Mammary epithelial cell (primary cell): ENCODE measurements at places on chromosomes 16 and 17. TPM values are rescaled to one million over a fixed set of nuclear protein-coding genes. Genes with fewer than 3 reads are reported as not detected.
A peak's percentile ranks its signal among the peaks of the same experiment; 100 is the strongest.

The KRT33A gene
- total RNA-seq: not detected

The EFNB3 gene
- 5.4 and 9.2 TPM in 2 replicates for total RNA-seq

GRCh38 chr16:59591480-59591879 is 857.4 kb upstream of the GOT2 start:
- DNase-seq: no peak

GRCh38 chr16:53561101-53561888 is 58.3 kb upstream of the AKTIP start:
- DNase-seq: no peak

The TBC1D3 gene
- 1.5 TPM in 1 of 2 replicates, not detected in the other for total RNA-seq

- peak; percentile 91 for DNase-seq
Measured at GRCh38 chr17:81512562-81513371, at the start of gene ACTG1. TSS of gene ACTG1 (minus strand) at chr17:81512799. CDS start at chr17:81512354, 445 bp downstream.

DNA sequence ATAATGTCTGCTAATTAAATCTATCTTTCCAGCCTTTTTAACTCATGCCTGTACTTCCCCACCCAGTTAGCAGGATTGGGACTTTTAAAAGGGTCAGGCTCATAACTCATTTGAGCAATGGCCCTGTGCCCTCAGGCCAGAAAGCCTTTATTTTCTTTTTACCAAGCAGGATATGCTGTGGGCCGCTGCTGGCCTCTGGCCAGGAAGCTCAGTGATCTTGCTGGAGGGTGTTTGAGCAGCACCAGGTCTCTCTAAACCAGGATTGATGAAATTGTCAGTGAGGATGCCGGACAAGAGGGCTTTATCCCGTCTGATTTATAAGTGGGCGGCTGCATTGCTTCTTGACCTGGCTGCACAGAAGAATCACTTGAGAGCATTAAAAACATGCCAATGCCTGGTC is 187.8 kb downstream of the RAB11FIP4 start:
- DNase-seq: peak; percentile 76

The RNU2-1 gene
- total RNA-seq: not detected

The NEK8 gene
- 7.0 TPM for total RNA-seq

The TSPOAP1 gene
- total RNA-seq: 0.05 and 0.67 TPM in 2 replicates

DNA sequence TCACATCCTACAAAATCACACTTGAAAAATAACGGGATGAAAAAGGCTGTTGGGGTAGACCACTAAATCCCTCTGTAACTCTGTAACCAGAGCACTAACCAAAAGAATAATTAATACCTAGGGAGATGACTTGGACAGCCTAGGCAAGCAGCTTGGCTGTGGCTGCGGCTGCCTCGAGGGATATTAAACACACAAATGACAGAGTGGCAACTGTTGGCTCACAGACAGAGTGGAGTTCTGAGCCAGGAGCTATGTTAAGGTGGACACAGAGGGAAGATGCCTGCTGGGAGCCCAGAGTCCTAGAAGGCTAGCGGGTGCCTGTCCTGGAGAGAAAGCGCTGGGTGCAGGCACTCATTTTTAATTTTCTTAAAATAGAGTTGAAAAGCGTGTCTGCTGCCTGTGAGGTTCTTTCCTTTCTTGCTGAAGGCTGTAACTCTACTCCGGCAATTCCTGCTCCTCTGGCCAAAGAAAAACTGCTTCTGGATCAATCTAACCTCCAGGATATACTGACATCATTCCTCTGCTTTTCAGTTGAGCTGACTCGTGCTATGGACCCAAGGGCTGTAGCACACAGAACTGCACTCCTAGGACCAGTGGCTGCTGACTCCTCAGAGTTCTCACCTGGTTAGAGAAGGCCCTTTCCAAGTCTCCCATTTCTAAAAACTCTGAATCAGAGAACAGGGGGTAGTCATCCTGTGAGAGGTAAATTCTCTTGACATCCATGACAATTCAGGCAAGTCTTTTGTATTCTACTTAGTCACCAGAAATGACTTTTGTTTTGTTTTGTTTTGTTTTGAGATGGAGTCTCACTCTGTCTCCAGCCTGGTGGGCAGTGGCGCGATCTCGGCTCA is 147.9 kb downstream of the STX8 start:
- peak; percentile 20 for DNase-seq

DNA sequence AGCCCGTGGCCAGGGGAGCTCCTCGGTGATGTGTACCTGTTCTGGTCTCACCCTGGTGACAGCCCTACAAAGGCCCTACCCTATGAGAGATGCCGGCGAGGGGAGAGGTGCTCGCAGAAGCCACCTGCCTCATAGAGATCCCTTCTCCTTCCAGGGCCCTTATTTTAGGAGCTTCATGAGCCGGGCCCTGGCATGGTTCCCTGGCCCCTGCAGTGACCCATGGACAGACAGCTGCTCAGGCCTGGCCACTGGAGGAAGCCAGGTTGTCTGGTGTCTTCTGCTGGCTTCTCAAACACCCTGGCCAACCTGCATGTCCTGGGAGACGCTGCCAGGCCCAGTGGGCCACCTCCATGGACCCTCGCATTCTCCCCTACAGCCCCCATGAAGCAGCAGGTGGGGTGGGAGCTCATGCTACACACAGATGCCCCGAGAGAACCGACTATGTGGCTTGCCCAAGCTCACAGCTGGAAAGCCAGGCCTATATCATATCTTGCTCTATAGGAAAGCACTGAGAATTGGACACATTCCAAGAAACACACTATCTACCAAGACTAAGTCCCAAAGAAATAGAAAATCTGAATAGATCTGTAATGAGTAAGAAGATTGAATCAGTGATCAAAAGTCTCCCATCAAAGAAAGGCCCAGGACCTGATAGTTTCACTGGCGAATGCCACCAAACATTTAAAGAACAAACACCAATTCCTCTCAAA is 7.2 kb upstream of the AATK start:
- no peak for DNase-seq

DNA sequence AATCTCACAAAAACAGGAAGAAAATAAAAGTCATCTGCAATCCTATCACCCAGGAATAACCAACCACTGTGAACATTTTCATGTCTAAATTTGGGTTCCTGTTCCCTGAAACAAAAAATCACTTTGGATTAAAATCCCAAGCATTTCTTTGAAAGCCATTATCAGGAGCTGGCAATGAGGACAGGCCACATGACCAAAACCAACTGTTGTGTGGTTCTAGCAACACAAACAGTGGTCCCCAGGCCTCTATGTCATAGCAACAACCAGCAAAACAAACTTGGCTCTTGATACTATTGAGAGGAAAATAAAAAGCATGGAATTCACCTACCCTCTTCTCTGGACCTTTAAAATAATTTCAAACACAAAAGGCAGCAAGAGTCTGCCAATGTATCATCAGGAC is 252.5 kb downstream of the SLC39A11 start:
- DNase-seq: no peak

- no peak for DNase-seq
Measured at GRCh38 chr17:1480747-1481465, 11.6 kb downstream of the MYO1C start.

DNA sequence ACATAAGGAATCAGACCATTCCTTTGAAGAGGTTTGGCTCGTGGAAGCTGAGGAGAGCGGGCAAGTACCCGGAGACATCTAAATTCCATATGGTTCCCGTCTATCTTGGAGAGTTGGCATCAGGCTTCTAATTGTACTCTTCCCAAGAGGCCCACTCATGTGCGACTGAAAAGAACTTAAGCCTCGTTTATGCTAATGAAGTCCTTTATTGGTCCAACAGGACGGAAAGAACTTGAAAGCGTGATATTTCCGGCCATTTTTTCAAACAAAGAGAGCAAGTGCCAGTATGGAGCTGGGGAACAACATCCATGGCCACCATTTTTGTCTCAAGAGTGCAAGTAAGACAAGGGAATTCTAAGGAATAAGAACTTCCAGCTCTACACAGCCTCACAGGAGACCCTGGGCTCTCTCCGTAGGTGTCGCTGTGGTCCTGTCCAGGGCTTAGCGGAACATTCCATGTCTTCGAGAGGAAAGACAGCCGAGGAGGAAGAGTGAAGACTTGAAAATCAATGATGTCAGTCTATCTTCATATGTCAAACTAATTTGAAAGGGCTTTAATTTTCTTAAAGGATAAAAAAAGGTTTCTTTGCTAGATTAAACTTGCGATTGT is 566.0 kb upstream of the PSMD7 start:
- no peak for DNase-seq

DNA sequence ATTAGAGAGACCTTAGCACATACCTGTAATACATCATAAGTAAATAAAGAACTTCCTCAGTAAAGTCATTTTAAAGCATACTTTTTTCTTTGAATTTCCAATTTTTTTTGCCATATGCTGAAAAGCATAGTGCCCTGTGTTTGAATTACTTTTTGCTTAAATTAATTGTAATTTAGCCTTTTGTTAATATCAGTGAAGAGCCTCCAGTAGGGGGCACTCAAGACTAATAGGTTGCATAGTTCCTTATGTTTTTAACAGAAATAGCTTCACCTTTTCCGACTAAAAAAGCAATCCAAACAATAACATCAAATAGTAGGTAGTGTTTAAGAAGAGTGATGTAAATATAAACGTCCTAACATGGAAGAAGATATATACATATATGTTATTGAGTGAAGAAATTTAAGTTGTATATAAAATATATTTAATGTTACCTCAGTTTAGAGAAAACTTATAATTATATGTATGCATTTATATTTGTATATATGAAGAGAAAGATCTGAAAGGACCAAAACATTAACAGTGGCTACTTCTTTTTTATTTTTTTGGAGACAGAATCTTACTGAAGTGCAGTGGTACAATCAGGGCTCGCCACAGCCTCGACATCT is 18.6 kb downstream of the RAD51C start:
- DNase-seq: peak; percentile 19

- no peak for DNase-seq
Measured at GRCh38 chr17:68185820-68186219, 62.0 kb upstream of the AMZ2 start.

The SLC6A2 gene
- 0.13 and 0.16 TPM in 2 replicates for total RNA-seq

GRCh38 chr16:83721676-83722075 is 86.1 kb upstream of the HSBP1 start:
- DNase-seq: no peak

- DNase-seq: no peak
Measured at GRCh38 chr17:19308398-19308797, 54.1 kb downstream of the B9D1 start.

- no peak for DNase-seq
Measured at GRCh38 chr17:75502072-75502720, 13.1 kb downstream of the CASKIN2 start.

- no peak for DNase-seq
Measured at GRCh38 chr16:12096828-12097522, 120.4 kb downstream of the SNX29 start.

The RHBDF2 gene
- total RNA-seq: 22.0 TPM

DNA sequence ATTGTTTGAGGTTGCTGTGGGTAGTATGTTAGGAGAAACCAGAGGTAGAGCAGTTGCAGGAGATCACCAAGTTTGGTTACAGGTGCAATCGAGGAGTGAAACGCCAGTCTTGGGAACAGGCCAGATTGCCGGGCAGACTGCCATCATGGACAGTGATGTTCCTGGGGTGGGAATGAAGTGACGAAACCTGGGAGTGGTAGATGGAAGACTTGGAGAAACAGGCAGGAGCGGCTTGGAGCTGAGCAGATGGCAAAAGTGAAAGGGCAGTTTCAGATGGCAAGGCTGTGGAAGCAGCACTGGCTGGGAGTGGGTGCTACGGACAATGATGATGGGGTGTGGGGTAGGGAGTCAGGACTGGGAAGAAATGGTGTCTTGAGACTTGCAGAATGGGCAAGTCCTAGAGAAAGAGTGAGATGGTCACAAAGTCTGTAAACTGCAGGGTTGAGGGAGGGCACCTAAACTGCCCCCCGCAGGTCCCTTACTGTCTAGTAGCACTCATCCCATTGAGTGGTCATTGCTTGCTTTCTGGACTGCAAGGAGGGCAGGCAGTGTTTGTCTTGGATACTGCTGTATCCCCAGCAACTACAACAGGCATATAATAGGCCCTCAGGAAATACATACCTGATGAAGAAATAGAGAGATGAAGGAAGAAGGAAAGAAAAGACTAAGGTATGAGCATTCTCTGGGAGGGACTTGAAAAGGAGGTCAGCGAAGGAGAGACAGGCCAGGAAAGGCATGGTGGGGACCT is 29.5 kb upstream of the ULK2 start:
- peak; percentile 24 for DNase-seq

- DNase-seq: no peak
Measured at GRCh38 chr16:2782583-2783351, 4.6 kb downstream of the PRSS33 start.

DNA sequence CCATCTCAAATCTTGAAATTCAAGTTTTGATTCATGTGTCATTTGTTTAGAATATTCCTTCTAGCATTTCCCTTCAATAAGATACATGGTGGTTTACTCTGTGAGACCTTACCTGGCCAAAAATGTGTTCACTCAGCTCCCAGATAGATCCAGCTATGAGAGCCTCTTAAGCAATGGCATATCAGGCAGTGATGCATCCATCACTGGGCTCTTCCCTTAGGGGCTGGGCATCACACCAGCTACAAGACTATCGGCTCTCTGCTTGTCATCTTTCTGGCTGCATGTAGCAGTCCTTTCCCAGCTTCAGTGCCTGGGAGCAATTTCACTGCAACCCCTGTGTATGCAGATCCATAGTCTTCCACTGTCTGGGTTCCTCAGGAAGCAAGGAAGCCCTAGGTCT is 40.6 kb downstream of the GOSR1 start:
- no peak for DNase-seq

The HSF4 gene
- total RNA-seq: 2.3 TPM

- no peak for DNase-seq
Measured at GRCh38 chr17:80092959-80093358, 8.4 kb upstream of the GAA start.

The TLE7 gene
- not detected for total RNA-seq

GRCh38 chr17:68599091-68599490 is 2.1 kb downstream of the FAM20A start:
- no peak for DNase-seq

DNA sequence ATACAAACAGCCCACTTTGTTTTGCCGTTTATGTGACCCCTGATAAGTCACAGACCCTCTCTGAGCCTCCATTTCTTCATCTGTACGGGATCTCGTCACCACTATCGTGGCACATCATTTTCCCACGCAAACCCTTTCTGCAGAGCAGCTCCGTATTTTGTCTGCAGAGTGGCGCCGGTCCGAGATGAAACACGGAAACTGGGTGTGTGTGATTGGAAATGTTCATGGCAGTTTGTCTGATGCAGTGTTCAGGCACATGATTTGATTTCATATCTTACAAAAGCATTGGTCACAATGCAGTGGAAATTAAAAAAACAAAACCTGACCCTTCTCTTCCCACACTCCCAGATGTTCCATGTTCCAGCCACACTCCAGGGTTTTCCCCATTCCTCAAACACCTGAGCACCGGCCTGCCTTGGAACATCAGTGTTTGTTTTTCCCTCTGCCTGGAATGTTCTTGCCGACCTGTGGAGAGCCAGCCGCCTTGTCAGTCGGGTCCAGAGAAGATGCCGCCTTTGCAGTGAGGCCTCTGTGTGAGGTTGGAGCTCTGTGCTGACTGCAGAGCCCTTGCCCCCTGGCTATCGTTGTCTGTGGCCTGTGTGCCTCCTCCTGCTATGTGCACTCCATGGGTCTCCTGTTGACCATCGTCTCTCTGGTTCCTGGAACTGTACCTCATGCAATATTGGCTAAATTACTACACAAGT is 39.2 kb downstream of the NT5M start:
- DNase-seq: no peak

GRCh38 chr17:39183720-39184119 is 13.7 kb downstream of the CACNB1 start:
- DNase-seq: no peak

The RAB40C gene
- total RNA-seq: 11.3 TPM

The MYOCD gene
- not detected for total RNA-seq

The KRT31 gene
- total RNA-seq: not detected
